ENCODE measurements at places on chromosomes 1 and 21.

DNA sequence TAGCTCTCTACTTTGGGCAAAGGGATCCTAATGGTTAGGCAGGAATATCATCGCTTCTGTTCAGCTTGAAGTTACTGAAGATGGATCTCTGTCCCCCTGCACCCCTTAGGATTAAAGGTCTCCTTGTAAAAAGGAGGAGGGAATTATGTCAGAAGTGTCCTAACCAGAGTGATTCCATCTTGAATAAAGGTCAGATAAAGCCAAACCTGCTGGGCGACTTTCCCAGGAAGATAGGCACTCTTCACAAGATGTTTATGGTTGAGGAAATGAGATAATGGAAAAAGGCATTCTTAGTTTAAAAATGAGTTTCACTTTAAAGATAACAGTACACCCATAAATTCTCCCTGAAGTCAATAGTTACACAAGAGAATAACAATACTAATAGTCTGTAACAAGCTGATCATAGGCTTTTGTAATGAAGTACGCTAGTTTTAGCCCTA, 1.7 kb upstream of the NENF start:
- DNase-seq = peak; percentile 46

DNA sequence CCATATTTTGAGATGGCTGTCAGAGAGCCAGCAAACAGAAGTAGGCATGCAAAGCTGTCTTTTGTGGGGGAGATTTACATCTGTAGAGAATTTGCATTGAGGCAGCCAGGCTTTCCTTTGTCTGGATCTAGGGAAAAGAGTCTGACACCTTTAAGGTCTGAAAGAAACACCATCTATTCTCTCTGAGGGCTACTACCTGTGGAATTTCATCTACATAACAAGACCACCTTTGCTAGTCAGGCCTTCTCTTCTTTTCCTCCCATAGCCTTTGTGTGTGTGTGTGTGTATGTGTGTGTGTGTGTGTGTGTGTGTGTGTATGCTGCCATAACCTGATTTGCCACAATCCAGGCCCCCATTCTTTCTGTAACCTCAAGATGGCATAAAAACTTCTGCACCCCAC, 28.4 kb upstream of the DMRTB1 start:
- no peak for DNase-seq

GRCh38 chr1:237084341-237085077, 42.5 kb downstream of the RYR2 start:
- DNase-seq = no peak

DNA sequence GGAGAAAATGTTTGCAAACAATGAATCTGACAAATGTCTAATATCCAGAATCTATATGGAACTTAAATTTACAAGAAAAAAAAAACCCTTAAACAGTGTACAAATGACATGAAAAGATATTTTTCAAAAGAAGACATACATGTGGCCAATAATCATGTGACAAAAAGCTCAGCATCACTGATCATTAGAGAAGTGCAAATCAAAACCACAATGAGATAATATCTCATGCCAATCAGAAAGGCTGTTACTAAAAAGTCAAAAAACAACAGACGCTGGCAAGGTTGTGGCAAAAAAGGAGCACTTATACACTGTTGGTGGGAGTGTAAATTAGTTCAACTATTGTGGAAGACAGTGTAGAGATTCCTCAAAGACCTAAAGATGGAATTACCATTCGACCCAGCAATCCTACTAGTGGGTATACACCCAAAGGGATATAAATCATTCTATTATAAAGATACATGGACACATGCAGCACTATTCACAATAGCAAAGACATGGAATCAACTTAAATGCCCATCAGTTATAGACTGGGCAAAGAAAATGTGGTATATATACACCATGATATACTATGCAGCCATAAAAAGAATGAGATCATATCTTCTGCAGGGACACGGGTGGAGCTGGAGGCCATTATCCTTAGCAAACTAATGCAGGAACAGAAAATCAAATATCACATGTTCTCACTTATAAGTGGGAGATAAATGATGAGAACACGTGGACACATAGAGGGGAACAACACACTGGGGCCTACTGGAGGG, 123.2 kb downstream of the PTPRC start:
- DNase-seq = no peak

DNA sequence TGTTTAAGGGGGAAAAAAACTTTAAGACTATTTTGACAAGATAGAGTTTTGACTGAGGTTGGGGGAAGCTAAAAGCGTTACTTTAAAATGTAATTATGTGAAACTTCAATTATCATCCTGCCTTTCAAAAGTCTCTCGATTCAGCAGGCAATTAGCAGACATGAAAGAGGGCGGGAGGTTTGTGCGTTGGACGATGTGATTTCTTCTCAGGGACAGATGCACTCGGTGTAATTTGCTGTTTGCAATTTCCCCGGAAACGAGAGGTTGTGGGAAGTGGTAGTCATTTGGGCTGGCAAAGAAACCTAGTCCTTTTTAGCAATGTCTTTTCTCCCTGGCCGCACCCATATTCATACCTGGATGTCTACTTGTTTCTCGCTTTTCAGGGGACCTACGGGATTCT, 27.1 kb downstream of the KAZN start:
- no peak for DNase-seq

GRCh38 chr1:43184995-43185394, 12.9 kb downstream of the CFAP57 start:
- no peak for DNase-seq

DNA sequence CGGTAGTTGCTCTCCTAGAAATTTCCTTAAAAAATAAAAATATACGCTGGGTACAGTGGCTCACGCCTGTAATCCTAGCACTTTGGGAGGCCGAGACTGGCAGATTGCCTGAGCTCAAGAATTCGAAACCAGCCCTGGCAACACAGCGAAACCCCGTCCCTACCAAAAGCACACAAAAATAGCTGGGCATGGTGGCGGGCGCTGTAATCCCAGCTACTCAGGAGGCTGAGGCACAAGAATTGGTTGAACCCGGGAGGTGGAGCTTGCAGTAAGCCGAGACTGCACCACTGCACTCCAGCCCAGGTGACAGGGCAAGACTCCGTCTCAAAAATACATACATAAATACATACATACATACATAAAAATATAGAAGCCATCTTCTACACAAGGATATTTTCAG, 262.8 kb downstream of the AKT3 start:
- DNase-seq = no peak

DNA sequence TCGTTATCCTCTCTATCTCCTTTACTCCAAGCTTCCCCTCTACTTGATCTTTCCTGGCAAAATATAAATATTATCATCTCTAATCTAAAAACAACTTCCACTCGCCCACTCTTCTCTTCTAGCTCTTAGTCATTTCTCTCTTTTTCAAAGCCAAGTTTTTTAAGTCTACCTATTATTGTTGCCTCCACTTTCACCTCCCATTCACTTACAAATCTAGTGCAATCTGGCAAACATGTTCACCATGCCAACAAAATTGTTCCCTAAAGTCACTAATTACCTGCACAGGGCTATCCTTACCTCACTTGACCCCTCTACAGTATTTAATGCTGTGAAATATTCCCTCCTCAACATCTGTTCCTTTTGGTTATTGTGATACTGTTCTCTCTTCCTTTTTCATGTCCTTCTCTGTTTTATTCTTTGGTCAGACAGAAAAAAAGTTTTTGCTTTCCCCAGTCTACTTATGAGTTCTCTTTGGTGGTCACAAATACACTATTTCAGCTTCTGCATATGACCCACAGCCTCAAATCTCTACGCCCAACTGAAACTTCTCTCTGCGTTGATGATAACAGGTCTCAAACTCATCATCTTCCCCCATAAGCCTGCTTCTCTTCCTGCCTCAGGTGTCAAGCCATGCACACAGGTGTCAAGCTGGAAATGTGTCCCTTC, 31.9 kb upstream of the RAP1A start:
- no peak for DNase-seq

DNA sequence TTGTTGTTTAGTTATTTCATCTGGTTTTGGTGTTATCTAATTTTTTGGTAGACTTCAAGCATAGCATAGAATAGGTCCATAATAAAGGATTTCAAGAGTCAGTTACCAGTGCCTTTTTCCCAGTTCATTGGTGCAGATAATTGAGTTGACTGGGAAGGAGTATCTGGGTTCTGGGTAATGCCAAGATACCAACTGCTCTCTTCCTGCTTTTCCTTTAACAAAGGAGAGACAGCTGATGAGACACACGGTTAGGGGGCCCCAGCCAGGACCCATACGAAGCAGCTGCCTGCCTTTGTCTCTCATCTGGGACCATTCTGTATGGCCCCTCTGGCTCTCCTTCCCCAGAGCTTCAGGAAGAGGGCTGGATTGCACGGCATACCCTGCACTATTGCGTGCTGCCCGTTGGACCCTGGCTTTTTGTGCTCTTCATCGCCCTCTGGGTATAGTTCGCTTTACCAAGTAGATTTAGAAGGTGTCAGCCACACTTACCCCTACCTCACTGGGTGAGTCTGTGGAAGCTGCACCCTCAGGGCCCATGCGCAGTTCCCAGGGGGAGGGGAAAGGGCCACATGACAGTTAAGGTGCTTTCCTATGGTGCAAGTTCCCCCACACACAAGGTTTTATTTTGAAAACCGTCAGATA, 7.0 kb downstream of the NAV1 start:
- no peak for DNase-seq

GRCh38 chr1:234965111-234965510, 163.5 kb downstream of the TOMM20 start:
- DNase-seq = no peak

GRCh38 chr1:20199403-20199802, 13.1 kb upstream of the PLA2G2C start:
- DNase-seq = no peak

DNA sequence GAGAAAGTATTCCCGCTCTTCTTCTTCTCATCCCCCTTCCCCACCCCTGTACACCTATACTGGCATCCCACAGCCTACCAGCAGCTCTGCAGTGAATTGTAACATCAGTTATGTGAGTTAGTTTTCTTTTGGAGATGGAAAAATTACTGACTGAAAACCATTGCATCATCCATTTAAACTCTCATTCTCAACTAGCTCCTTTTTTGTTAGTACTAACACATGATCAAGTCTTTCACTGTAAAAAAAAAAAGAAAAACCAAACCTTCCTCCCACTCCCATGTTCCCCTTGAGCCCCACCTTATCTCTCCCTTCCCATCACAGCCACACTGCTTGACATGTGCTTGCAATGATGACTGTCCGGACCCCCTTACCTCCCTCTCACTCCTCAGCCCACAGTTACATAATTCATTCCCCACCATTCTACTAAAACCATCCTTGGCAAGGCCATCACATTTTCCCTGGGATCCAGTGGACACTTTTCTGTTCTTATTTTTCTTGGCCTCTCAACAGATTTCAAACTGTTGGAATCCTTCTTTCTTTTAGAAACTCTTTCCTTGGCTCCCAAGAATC, 23.2 kb upstream of the RAVER2 start:
- no peak for DNase-seq

- peak; percentile 25 for DNase-seq
These were observed 510.0 kb downstream of the USP25 start for GRCh38 chr21:16239659-16240265.

- no peak for DNase-seq
These were observed 206.3 kb downstream of the OMA1 start for GRCh38 chr1:58340185-58340584.

- no peak for DNase-seq
These were observed 238.7 kb upstream of the USP25 start for GRCh38 chr21:15491100-15491499.

DNA sequence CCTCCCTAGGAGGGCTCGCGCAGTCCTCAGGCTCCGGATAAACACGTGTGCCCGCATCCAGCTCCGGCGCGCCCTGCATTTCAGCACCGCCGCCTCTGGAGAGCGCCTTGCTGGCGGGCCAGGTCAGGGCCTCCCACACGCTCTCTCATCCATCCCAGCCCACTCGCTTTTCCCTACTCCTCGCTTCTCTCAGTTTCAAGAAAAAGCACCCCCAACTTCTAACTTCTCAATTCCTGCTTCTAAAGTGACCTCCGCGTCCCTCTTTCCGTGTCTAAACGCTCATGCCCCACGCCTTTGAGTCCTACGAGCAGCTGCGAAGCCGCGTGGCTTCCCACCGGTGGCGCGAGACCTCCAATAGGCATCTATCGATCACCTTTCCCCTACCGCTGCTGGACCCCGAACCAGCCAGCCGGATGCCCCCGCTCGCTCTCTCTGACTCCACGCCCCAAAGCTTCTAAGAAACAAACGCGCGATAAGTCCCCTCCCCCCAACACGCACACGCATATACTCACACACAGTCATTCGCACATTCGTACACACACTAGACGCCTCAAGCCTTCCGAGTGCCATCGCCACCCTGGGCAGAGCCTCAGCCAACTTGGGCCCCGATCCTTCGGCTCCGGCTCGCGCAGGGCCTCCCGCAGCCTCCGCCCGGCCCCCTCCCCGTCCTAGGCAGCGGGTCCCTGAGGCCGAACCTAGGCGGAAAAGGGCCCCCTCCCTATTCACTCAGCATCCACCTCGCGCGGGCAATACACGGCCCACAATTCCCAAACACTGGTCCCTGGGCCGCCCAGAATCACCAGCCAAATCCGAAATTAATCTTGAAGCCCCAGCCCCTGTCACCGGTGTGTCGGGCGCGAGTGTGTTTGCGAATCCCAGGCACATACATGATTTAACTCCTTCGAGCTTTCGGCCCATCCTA, 1.1 kb downstream of the NMNAT2 start:
- DNase-seq = no peak

GRCh38 chr1:173853074-173853473, 14.7 kb downstream of the GAS5 start:
- no peak for DNase-seq

- no peak for DNase-seq
These were observed 77.7 kb downstream of the GRIK3 start for GRCh38 chr1:36956570-36956969.

- DNase-seq = no peak
These were observed 2.7 kb upstream of the SSX2IP start for GRCh38 chr1:84693005-84693404.

GRCh38 chr1:116415699-116416533, 42.9 kb downstream of the ATP1A1 start:
- DNase-seq = no peak

DNA sequence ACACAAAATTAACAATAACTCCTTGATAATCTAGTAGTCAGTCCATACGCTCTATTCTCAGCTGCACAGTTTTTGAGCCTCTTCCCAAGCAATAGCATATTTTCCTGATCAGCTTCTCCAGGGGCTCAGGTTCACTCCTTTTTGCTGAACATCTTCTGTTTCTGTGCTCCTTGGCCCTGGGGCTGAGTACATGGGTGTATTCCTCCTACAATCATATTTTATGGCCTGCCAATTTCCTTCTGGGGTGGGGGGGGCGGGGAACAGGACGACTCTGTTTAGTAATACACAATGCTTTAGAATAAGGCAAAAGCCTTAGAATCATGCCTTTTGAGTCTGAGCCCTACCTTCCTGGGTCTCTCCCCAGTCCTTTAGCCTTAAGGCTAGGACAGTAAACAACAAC, 8.5 kb downstream of the CLDN19 start:
- no peak for DNase-seq

DNA sequence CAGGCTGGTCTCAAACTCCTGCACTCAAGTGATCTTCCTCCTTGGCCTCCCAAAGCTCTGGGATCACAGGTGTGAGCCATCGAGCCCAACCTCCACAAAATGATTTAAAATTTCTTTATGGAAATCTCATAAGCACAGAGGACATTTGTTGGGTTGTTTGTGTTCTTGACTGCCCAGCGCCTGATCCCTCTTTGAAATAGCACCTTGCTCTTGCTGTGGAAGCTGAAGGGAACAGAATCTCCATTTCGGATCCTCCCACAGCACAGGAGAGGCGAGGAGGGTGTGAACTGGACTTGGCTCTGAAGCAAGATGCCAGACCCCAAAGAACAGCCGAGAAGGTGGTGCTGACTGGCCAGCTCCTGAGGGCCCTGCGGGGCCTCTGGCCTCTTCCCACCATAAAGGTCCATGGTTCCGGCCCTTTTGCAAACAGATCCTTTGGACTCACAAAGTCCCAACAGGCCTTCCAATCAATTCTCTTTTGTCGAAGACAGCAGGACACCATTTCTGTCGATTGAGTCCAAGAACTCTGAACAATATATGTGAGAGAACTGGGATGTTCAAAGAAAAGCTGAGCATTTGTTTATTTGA, 45.6 kb upstream of the COA6 start:
- no peak for DNase-seq
